Liver (tissue), 10 donors: ENCODE measurements at places on chromosomes 3 and 15. TPM values are rescaled to one million over a fixed set of nuclear protein-coding genes. Genes with fewer than 3 reads are reported as not detected.

DNA sequence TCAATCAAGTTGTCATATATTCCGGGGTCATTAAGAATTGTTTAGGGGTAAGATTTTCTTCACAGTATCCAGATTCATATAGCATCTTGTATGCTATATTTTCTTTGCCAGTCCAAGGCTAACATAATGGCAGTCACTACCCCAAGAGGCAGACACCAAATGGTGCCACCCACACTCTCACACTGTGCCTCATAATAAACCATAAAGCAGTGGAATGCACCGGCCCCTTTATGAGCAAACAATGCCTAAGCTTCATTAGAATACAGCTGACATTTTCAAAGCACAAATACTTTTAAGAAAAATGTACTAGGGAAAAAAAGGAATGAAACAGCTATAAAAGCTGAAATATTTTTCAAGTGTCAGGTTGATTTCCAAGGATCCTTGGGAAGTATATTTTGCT, 121.6 kb downstream of the TFDP2 start:
- peaks cover 3% of the 10 kb centered on the region for H3K4me1 ChIP-seq
- no peaks in the 10 kb centered on the region for H3K36me3 ChIP-seq
- no peaks in the 10 kb centered on the region for H3K27me3 ChIP-seq

GRCh38 chr3:63762934-63763550, 56.1 kb upstream of the C3orf49 start:
- DNase-seq = no peak
- H3K36me3 ChIP-seq = no peaks in the 10 kb centered on the region
- H3K27ac ChIP-seq = no peak overlapping the region
- H3K4me3 ChIP-seq = no peak overlapping the region
- H3K4me1 ChIP-seq = no peaks in the 10 kb centered on the region
- H3K27me3 ChIP-seq = no peaks in the 10 kb centered on the region

DNA sequence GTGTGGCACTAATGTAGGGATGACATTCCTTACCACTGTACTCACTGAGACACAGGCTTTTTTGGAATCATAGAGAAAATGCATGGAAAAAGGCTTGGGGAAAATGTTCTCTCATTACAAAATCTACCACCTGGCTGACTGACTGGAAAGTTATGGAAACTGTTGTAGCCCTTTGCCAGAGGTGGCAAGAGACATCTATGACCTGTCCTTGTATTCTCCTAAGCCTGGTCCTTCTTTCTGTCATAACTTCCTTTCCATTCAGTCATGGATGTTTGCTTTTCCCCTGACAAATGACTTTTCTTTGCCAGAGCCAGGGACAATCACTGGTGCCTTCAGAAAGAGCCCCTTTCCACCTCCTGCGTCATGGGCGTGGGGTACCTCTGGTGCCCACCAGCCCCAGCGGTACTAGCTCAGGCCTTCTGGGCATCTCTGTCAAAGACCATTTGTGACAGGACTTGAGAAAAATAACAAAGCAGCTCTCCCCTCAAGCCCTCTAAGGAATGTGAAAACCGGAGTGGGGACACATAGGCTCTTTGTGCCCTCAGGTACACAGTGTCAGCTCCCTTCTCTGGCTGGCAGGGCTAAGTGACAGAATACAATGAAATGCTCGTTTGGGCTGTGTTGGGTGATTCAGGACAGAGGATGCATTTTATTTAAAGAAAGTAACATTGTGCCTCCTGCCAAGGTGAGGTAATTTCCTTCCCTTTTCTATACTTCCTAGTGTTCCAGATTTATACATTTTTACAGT, 381.1 kb upstream of the RASGRP1 start:
- DNase-seq = no peak
- no peaks in the 10 kb centered on the region for H3K4me1 ChIP-seq
- no peak overlapping the region for H3K27ac ChIP-seq
- H3K4me3 ChIP-seq = no peak overlapping the region
- no peaks in the 10 kb centered on the region for H3K27me3 ChIP-seq

DNA sequence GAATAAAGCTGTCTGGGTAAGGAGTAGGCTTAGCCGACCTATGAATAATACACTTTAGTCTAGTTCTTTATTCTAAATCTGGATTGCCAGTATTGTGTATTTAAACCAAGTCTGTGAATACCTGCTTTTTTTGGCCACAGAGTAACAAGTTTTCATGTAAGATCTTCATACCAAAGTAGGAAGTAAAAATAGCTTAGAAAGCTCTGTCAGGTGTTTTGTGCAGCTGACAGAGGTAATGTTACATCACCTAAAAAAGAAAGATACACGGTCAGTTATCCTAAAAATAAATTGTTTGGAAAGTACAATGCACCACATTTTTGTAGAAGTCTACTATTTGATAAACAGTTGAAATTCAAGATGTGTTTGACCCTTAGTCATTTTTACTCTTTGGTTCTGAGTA, 16.5 kb downstream of the CALML4 start:
- H3K4me1 ChIP-seq = peaks cover 9% of the 10 kb centered on the region
- peaks cover 20% of the 10 kb centered on the region for H3K36me3 ChIP-seq
- no peak overlapping the region for H3K4me3 ChIP-seq
- H3K27me3 ChIP-seq = no peaks in the 10 kb centered on the region
- DNase-seq = no peak

DNA sequence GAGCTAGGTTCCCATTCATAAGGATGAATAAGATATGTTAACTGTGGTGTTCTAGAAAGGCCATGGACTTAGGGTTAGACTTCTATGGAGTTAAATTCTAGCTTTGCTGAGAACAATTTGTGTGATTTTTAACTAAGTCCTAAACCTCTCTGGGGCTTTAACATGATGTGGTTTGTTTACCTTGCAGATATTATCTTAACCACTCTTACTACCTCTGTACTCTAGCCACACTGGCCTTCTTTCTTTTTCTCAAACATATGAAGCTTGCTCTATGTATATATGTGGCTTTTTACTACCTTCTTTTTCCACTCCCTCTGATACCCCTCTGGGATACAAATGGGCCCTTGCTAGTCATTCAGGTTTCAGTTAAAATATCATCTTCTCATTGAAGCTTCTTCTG, 108.4 kb downstream of the ZNF609 start:
- no peak overlapping the region for H3K4me3 ChIP-seq
- DNase-seq = no peak
- H3K4me1 ChIP-seq = no peaks in the 10 kb centered on the region
- no peaks in the 10 kb centered on the region for H3K27me3 ChIP-seq
- no peaks in the 10 kb centered on the region for H3K36me3 ChIP-seq

GRCh38 chr3:195384952-195385351, 57.9 kb downstream of the ACAP2 start:
- no peaks in the 10 kb centered on the region for H3K36me3 ChIP-seq
- H3K4me3 ChIP-seq = no peak overlapping the region

DNA sequence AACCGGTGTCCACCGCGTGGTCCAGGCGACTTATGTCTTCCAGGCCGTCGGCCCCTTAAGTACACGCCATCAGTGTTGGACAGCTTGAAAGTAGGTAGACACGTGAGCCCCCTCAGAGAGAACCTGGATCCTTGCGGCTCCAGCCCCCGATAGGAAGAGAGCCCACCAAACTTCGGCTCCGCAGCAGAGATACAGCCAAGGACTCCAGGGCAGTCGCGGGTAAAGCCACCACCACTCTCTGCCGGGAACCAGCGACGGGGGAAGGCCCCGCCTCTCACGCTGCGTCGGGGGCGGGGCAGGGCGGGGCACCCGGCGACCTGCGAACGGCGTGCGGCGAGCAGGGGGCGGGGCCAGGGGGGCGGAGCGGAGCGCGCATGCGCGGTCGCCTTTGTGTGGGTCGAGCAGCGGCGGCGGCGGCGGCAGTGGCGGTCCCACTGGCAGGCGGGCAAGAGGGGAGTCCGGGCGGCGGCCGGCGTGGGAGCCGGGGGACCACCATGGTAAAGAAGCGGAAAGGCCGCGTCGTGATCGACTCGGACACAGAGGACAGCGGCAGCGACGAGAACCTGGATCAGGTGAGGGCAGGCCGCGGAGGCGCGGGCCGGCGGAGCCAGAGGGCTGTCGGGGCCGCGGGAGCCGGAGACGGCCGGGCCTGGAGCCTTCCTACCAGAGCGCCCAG, at the start of gene RTF1:
TSS of gene RTF1 (plus strand) at position 354 of the 676 bp plus-strand sequence. CDS start at position 375, 21 bp downstream.
- peak within 1 kb of the TSS; percentile 93 for H3K27ac ChIP-seq
- H3K27me3 ChIP-seq = no peaks in the 10 kb centered on the region
- peaks cover 21% of the 10 kb centered on the region for H3K4me1 ChIP-seq
- peak within 1 kb of the TSS; percentile 98 for H3K4me3 ChIP-seq
- H3K36me3 ChIP-seq = no peaks in the 10 kb centered on the region
- DNase-seq = peak; percentile 99

- no peaks in the 10 kb centered on the region for H3K27me3 ChIP-seq
- H3K36me3 ChIP-seq = peaks cover 21% of the 10 kb centered on the region
- DNase-seq = no peak
- no peak overlapping the region for H3K27ac ChIP-seq
These were observed 95.4 kb downstream of the PCSK6 start for GRCh38 chr15:101394056-101394630.

DNA sequence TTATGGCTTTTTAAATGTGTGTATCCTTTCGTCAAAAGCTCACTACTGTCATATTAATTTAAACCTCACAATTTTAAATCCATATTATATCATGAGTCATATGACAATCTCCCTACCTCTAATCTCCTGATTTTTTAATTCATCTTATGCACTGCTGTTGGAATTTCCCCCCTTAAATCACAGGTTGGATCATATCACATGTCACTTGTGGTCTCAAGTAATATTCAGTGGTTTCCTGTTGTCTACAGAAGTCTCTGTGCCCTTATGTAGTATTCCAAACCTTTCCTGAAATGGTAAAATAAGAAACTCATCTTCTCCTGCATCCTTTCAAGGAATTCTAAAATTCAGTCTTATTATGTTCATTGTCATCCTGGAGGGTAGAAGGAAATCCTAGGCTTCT, 116.0 kb upstream of the CBLB start:
- H3K4me3 ChIP-seq = no peak overlapping the region
- no peaks in the 10 kb centered on the region for H3K27me3 ChIP-seq
- no peaks in the 10 kb centered on the region for H3K4me1 ChIP-seq
- no peak overlapping the region for H3K27ac ChIP-seq

DNA sequence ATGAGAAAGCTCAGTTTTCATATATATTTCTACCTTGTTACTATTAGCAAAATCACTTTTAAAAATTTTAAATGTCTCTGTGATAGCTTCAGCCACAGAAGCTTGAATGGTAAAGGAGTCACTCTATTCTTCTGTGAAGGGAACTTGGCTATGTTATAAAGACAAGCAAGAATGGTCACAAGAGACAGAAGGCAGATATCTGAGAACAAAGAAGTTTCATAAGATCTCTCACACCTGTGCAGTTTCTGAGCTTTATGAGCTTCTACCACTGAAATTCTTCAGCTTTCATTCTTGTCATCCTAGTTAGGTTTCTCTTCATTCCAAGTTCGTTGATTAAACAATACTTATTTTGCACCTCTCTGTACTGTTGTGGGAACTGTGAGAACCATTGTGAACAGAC, 853.4 kb downstream of the IGSF11 start:
- no peak overlapping the region for H3K27ac ChIP-seq
- H3K4me1 ChIP-seq = no peaks in the 10 kb centered on the region
- H3K36me3 ChIP-seq = no peaks in the 10 kb centered on the region
- no peak for DNase-seq
- H3K27me3 ChIP-seq = no peaks in the 10 kb centered on the region

The GABRA5 gene
- total RNA-seq = not detected

The CPEB1 gene
- 0.14 TPM for total RNA-seq

The SLC12A8 gene
- 2.7 TPM for total RNA-seq

The MYO5C gene
- total RNA-seq = 2.6 TPM

The UBE2E2 gene
- total RNA-seq = 10.5 TPM
